ENCODE measurements at places on chromosomes 6 and 20.

DNA sequence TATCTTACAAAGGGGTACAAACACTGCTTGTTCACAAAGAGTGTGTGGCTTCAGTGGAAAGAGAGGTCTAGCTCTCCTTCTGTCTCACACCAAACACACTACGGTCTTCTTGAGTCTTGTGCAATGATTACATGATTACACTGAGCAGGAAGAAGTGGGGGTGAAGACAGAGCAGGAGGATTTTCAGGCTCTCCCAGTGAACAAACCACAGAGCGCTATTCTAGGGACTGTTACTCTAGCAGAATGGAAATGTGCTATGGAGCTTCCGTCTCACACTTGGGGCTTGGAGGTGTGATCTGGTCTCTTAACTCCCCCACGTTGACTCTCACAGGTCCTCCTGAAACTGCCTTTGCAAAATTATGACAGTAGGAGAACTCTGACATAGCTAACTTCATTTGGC is 203.4 kb downstream of the MYLK4 start:
- no peak for DNase-seq

GRCh38 chr20:48684501-48685041 is 143.2 kb downstream of the PREX1 start:
- DNase-seq, result no peak

GRCh38 chr6:145736661-145737144 is 1.4 kb upstream of the EPM2A start:
- DNase-seq, result peak; percentile 24

GRCh38 chr6:25423358-25423757 is 144.2 kb downstream of the CARMIL1 start:
- no peak for DNase-seq

DNA sequence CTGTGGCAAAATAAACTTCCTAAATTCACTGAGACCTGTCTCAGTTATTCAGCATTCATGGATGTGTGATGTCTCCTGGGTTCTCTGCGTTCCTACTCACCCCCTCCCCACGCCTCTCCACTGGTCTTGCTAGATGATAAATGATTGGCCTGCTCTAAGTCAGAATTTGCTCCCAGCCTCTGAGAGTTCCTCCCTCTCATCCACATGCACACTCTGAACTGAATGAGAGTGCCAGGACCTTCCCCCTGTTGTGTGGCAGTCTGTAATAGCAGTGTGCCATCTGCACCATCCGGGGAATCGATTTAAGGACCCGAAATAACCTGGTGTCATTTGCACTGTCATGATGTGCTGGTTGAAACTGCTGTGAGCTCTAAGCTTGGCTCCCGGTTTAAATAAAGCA is 135.8 kb upstream of the AFDN start:
- DNase-seq, result no peak

DNA sequence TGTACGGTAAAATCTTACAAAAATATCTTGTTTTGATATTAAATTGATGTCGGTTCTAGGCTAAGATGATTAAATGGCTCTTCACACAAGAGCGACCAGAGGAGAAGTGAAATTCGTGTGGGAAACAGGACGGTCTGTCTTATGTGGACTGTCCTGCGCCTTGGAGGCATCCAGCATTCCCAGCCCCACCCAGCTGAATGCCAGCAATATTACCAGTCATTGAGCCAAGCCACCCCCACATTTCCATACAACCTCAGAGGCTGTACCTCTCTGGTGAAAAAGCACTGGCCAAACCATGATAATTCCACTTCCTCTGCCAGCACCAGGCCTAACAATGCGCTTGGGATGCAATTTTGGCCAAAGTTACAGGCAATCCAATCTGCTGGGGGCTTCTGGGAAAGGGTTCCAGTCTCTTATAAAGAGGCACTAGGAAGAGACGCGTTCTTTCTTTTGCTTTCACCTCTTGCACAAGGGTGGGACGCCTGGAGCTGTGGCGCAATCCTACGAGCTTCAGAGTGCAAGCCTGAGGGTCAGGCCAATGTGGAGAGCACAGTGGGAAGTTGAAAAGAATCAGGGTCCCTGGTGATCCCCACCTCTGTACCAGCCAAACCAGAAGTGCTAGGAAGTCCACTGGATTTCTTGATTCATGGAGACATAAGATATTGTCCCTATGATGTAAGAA is 213.1 kb downstream of the PREX1 start:
- DNase-seq, result no peak

GRCh38 chr6:106442395-106442794 is 81.9 kb downstream of the CRYBG1 start:
- no peak for DNase-seq

- DNase-seq, result no peak
Measured at GRCh38 chr20:24157213-24157612, 168.6 kb upstream of the GGTLC1 start.

GRCh38 chr6:6505111-6505510 is 83.4 kb upstream of the LY86 start:
- DNase-seq, result no peak

GRCh38 chr20:32807706-32808105 is 12.0 kb upstream of the MAPRE1 start:
- DNase-seq, result no peak

DNA sequence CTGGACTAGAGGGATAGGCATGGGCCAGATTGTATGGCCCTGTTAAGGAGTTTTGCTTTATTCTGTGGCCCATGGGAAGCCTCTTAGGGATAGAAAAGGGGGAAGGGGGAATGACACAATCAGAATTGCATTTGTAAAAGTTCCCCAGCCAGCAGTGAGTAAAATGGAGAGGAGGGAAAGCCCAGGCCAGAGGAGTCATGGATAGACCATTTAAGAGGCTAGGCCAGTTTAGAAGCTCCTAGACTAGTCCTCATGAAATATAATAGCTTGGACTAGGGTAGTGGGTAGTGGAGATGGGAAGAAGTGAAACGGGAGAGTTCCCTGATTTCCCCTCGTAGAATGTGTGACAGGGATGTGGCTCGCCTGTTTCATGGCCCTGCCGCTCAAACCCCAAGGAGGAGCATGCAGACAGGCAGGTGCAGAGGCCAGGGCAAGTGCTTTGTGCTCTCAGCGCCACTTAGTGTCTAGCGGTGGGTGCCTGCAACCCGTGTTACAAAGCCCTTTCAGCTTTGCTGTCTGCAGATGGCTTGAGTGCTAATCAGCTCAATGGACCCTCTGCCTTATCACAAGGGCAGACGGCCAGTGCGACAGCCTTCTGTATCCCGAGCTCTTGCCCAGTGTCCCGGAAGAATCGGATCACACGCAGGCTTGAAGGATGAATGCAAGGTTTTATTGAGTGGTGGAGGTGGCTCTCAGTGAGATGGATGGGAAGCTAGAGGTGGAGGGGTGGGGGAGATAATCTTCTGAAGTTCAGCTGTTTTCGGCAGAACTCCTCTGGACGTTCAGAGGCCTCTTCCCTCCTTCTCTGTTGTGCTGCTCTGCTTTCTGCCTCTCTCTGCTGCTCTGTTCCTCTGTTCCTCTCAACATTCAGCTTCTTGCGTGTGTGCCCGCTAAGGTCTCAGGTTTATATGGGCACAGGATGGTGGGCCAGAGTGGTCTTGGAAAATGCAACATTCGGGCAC is 141.1 kb downstream of the CEP57L1 start:
- DNase-seq, result no peak

All from astrocyte of the cerebellum (primary cell).